ENCODE measurements at places on chromosomes 5 and 9.
A peak's percentile ranks its signal among the peaks of the same experiment; 100 is the strongest.

DNA sequence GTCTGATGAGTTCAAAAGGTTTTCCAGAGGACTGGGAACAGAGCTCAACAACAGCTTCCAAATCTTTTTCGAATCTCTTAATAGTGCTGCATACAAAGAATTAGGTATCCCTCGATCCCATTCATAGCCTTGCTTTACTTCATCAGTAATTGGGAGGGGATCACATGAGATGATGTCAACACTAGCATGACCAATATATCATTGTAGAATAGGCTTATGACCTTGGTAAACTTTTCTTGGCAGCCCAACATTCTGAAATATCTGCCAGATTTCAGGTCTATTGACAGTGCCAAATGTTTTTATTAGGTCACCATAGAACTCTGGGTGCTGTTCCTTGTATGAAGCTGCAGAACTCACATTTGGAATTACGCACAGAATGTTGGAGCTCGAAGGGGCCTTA lies 228.9 kb downstream of the FGF10 start:
- peak; percentile 60 for DNase-seq

GRCh38 chr9:113449376-113449775 lies 14.2 kb upstream of the RGS3 start:
- no peak for DNase-seq

GRCh38 chr9:109428854-109429253 lies 69.3 kb downstream of the PTPN3 start:
- no peak for DNase-seq

GRCh38 chr5:105812304-105812703 lies 1858.4 kb downstream of the EFNA5 start:
- no peak for DNase-seq

GRCh38 chr5:98076501-98076900 lies 697.0 kb upstream of the RGMB start:
- no peak for DNase-seq

DNA sequence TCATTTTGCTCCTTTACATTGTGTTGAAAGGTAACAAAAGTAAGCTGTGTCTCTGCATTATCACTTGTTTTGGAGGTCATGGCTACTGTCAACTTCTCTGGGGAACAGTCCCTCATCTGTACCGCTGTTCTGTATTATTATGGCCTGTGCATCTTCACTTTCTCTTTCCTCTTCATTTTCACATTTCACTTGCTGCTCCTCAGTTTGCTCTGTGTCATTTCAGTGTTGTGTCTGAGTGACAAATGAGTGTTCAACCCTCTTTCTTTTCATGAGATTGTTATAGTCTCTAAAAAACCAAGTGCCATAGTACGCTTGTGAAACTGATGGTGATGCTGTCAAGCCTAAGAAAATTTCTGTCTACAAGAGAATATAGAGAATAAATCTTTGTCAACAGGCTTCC lies 122.0 kb upstream of the FER start:
- DNase-seq, result no peak

GRCh38 chr9:126818482-126818881 lies 13.6 kb downstream of the ZBTB43 start:
- no peak for DNase-seq

GRCh38 chr5:181138258-181138657 lies 7.3 kb upstream of the OR2V1 start:
- DNase-seq, result no peak

GRCh38 chr5:174335682-174336364 lies 290.3 kb downstream of the NSG2 start:
- DNase-seq, result no peak

DNA sequence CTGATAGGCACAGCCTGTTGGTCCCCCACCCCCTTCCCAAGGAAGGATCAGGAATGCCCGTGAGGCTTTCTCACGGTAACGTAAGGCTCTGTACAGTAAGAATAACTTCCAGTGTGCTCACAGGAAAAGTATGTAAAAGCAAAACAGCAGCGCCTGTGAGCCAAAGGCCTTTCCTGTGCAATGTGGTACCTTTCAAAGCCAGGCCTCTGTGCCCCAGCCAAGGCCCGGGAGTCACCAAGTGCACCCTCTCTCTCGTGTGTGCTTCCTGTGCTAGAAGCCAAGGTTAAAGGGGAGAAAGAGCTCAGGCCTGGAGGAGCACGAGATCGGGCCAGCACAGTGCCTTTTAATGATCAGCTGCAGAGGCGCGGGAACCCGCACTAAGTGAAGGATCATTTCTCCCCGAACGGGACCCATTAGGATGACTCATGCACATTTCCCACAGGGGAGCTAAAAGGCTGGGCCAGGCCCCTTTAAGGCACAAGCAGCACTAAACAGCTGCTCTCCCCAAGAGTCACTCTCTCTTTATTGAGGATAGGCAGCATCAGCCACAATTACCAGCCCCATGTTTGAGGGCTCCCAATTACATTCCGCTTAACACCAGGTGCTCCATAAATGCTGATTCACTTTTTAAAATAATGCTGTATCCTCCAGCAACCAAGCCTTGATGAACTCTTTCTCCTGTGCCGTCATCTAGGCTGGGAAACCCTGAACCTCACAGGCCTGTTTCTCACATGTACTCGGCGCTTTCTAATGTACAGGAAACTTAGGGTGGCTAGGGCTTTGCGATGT lies 42.8 kb downstream of the SHB start:
- peak; percentile 40 for DNase-seq

GRCh38 chr5:1509346-1510085 lies 14.2 kb downstream of the LPCAT1 start:
- DNase-seq, result no peak

DNA sequence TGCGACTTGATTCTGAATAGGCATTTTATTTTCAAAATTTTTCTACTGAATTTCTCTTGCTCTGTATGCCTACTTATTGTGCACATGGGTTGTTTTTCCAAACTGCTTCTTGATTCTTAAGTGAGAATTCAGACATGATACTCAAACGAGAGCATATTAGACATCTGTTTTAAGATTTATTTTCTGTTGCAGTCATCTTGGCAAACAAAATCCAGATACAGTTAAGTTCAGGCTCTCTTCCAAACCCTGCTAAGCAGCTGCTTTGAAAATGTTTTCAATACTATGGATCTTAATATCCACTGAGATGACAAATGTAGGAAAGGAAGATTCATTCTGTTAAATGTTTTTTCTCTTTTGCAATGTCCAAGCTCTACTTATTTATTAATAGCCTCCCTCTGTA lies 4.5 kb downstream of the TMEM215 start:
- no peak for DNase-seq

- DNase-seq, result peak; percentile 73
These were observed 532 bp downstream of the DNAJC21 start for GRCh38 chr5:34929720-34930461.

DNA sequence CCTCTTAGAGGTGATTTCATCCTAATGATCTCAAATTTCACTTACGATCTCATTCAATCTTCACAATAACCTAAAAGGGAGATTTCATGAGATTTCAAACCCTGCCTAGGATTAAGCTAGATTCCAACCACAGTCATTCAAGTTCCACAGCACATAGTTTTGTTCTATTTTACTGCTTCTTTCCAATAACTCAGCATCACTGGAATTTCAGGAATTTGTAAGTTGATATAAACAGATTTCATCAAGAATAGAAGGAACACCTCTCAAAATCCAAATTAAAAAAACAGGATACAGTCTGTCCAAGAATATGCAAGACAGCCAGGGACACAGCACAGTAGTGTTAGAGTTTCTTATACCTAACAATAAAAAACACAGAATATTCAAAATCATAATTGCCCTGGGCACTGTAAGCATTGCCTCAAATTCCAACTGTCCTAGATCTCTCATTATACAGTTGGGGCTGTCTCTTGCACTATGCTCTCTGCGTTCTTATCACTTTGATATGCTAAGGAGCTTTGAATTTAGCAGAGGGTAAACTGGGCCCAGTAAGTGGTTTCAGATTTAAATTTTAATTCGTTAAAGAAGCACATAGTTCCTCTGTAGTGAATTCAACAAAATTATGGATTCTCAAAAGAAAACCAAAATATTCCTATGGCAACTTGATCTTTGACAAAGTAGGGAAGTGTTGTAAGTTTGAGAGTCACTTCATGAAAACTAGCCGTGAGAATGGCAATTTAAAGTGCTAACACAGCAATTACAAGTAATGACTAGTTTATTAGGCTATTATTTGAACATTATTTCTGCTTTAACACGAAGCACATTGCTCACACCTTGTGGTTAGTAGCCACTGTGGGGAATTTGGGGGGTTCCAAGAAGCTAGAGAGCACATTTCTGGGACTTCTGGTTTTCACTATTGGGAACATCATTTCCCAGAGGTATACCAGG lies 478.6 kb upstream of the C9orf72 start:
- no peak for DNase-seq

GRCh38 chr9:16385590-16385989 lies 484.9 kb downstream of the BNC2 start:
- peak; percentile 33 for DNase-seq

DNA sequence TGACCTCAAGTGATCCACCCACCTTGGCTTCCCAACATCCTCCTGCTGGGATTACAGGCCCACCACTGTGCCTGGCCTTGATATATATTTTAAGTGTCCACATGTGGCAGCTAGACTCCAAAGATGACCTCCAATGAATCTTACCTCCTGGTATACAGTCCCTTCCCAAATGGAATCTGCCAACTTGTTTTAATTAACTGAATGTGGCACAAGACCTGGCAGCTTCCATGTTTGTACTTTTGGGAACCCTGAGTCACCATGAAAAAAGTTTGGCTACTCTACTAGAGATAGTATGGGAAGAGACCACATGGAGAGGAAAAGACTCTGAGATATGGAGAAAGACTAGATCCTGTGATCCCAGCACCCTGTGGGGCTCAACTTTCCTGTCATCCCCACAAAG lies 42.5 kb downstream of the CCL28 start:
- no peak for DNase-seq

DNA sequence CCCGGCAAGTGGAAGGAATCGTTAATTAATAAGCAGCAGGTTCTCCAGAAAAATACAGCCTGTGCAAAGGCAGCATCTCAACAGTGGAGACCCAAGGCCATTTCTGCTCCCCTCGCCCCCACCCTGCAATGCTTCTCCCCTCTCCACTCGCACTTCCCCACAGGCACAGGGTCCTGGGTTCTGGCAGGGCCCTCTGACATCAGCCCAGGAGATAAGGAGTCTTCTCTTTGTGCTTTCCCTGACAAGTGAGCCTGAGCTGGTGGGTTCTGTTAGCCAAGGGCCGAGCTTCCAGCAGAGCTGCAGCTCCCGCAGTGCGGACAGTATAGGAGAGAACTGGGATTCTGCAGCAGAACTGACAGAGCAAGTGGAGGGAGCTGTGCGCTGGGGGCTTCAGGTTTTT lies 257.5 kb downstream of the NSG2 start:
- no peak for DNase-seq

DNA sequence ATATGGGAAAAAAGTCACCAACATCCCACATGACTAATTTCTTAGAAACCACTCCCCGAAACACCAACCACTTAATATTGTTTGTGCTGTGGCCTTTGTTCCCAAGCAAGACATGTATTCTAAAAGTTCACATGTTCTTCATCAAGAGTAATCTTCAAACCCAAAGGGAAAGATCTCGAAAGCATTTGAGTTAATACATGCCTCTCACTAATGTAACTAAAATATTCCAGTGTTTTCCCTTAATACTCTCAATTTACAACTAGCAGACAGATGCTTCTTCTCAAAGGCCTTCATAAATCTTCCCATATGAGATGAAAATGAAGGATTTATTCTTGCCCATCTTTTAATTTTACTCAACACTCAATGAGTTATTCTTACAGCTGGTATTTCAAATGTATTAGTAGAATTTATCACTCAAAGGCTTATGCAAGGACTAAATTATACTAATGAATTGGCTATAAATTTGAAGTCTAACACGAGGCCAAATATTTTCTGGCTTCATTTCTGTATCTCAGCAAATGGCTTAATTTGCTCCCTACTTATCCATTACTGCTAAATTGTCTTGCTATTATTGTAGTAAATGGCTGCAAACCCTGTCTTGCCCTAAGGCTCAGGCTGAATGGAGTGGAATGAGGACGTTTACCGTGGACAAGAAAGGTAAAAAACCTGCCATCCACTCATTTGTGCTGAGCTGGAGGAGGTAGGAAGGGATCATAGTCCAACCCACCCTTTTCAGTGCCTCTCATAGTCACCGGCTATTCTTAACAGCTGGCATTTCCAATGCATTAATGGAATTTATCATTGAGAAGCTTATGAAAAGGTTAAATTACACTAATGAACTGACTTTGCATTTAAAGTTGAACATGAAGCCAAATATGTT lies 474.4 kb downstream of the RASEF start:
- DNase-seq, result no peak

DNA sequence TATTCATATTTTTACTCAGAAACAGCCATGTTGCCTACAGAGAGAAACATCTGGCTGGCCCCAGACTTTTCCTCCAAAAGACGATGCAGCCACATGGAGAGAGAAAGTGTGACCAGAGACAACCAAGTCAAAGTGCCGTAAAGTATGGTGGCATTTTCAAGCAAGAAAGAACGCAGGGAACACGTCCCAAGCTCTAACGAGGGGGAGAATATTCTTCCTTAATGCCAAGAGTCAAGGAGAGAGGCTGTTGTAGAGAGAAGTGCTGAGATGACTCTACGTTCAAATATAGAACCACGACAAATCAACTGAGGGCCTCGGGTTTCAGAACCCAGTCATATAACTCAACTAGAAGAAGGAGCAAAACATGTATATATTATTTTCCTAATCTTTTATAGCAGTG lies 55.9 kb downstream of the FNBP1 start:
- DNase-seq, result no peak

- no peak for DNase-seq
These were observed 148.3 kb upstream of the GHR start for GRCh38 chr5:42274913-42275312.

DNA sequence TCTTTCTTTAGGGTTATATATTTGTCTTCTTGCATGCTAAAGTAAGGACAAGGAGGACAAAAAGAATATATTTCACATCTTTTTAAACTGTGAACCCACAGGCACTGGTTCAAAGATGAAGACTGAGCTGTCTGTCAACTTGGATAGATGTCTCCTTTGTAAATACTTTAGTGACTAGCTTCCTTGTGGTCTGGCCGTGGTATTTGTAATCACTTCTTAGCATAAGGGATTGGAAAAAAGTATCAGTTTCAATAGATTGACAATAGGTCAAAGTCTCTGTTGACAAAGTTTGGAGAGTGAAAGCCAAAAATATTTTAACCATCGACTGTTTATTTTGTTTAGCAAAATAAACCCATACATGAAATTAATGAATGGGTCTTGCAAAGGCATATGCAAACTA lies 91.4 kb downstream of the TMEM167A start:
- no peak for DNase-seq

DNA sequence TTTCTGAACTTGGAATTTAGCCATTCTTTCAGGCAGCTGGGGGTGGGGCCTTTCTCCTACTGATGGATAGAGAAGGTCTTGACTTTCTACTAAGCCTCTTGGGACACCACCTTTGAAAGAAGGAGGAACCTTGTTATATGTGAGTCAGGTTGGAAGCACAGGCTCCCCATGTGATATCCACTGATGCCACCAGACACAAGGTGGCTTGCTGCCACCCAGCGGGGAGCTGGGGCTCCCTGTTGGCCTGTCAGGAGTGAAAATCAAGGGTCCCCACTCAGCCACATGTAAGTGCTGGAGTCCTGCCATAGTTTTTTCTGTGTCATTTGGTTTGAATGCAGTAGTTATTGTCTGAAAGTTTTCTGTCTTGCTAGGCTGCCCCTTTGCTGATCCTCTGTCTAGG lies 252.4 kb upstream of the NFIL3 start:
- no peak for DNase-seq

- DNase-seq, result no peak
These were observed 18.4 kb upstream of the C9orf72 start for GRCh38 chr9:27591672-27592071.

- DNase-seq, result no peak
These were observed 403.5 kb downstream of the SPOCK1 start for GRCh38 chr5:137095597-137095996.
